ENCODE measurements at places on chromosomes 3 and 15.

- DNase-seq, result no peak
Measured at GRCh38 chr3:190064659-190065058, 56.0 kb downstream of the P3H2 start.

GRCh38 chr3:52848617-52849016 is 13.8 kb upstream of the MUSTN1 start:
- DNase-seq, result no peak

GRCh38 chr3:126473292-126474168 is 2.2 kb downstream of the ZXDC start:
- DNase-seq, result no peak

GRCh38 chr3:105958237-105959000 is 89.6 kb upstream of the CBLB start:
- DNase-seq, result no peak

DNA sequence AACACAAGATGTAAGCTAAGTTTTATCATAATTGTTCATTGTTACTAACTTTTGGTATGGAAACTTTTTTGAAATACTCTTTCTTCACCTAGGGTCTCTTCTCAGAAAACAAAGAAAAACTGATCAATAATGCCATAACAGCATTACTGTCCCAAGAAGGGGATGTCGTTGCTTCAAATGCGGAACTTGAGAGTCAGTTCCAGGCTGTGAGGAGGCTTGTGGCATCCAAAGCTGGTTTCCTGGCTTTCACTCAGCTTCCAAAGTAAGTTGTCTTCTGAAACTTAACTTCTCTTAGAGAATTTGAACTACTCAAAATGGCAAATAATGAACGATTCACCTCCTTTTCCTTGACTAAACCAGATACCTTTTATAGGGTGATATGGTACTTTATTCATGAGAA is 39.3 kb downstream of the DNAJC13 start:
- no peak for DNase-seq

DNA sequence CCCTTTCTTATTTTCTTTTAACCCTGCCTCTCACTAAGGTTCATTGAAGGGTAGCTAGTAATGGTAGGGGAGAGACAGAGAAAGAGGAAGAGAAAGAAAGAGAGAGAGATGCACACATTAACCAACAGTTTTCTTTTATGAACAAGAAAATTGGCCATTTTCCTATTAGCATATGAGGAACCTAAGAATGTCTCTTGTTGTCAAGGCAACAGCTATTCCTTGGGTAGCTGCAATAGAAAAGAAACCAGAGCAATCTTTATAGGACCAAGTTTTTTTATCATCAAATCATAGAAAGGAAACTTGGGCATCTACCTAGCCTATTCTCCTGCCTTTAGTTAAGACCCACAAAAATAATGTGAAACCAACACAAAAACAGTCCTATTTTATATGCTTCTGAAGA is 15.0 kb upstream of the CCDC39 start:
- DNase-seq, result no peak

DNA sequence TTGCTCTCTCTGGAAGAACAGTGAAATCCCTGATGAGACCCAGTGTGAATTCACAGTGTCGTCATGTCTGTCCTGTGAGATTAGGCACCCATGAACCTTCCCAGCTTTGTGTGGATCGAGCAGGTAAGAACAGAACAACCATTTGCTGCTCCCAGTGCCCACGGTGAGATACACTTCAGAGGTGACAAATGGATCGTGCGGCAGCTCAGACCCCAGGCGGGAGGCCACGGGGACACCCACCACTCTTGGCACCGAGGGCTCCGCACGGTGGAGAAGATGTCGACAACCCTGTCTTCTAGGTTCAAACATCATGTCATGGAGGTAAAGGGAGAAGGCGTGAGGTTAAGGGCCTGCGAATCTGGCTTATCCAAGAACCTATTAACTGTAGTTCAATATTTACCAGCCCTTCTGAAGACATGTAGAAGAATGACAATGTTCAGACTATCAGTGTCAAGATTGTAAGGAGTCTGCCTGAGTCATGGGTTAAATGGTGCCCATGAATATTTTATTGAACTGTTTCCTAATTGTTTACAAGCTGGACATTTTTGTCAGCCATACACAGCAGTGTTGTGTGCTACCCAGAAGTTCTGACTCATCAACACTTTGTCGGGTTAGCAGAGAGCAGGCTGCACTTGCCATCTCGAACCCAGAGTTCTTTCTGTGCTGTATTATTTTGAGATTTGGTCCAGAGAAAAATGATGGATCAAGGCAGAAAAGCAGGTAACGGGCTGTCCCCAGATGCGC is 15.5 kb upstream of the PCSK6 start:
- DNase-seq, result no peak

DNA sequence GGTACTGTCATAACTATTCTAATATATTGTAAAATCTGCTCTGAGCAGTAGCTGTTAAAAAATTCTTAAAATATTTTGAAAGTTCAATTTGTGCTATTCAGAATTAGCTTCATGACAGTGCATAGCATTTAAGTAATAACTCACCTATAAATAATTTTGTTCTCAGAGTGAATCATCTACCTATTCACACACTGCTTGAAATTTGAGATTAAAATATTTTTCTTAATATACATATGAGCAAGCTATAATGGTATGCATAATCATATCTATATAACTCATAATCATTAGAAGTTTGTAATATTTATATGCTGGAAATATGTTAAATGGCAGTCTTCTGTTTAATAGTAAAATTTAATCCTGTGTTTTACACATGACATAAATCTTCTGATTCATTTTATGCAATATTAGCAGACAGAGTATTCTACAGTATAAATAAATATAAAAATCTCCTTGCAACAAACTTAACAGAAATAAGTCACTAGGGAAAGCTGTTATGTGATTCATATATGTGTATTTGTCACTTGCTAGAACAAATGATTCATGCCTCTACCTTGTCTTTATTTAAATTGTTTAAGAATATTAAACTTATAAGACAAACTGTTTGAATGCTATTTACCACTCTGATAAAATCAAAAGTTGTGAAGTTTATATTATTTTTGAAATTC is 710.8 kb downstream of the PLOD2 start:
- no peak for DNase-seq

DNA sequence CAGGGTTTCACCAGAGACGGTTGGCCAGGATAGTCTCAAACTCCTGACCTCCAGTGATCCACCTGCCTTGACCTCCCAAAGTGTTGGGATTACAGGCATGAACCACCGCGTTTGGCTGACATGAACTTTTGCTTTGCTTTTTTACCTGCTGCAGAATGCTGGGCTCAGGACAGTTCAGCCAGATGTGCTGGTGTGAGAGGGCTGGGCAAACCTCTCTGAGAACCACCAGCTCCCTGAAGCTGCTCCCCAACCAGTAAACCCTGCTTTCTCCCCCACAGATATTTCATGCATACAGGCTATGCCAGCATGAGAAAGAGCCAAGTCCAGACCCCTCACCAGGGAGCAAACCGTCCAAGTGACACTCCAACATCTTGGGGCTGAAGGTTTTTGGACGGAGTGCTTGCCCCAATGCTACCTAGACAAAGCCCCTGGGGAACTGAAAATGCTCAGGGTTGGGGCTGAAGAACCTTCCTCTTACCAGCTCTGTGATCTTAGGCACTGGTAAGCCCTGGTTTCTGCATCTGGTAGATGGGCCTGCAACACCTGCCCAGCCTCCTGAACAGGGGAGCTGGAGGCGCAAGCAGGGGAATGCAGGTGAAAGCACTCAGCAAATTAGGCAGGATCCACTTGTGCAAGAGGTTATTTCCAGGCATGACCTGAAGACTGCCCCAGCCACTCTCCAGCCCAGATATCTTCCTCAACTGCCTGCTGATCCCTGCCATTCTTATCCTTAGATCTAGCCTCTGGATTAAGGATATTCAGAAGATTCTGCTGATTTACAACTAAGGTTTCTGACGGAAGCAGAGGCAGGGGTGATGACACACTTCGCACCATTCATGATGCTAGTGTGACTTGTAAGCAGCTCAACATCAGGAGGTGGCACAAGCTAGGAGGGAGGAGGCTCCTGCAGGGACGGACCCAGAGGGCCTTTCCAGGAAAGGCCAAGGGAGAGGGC is 78.8 kb downstream of the TLE3 start:
- no peak for DNase-seq

DNA sequence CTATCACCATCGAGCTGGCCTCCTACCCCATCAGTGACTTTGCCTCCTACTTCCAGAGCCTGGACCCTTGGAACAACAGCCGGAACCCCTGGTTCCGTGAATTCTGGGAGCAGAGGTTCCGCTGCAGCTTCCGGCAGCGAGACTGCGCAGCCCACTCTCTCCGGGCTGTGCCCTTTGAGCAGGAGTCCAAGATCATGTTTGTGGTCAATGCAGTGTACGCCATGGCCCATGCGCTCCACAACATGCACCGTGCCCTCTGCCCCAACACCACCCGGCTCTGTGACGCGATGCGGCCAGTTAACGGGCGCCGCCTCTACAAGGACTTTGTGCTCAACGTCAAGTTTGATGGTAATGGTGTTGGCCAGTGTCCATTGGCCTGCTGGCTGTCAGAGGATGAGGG is 6.1 kb downstream of the GRM2 start:
- peak; percentile 64 for DNase-seq

DNA sequence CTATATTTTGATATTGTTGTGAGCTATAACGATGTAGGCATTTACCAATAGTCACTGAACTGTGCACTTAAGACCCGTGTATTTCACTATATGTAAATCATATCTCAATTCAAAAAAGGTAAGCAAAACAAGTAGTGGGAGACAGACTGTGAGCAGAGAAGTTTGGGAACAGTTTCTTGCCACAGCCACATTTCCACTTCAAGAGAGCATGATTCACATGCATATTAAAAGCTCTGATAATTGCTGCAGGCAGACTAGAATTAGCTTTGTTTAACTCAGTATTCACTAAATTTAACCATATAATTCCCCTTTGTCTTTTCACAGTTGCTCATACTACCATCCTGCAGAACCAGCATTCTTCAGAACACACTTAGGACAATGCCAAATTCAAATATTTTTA is 168.4 kb upstream of the ZNF385D start:
- no peak for DNase-seq

- DNase-seq, result peak; percentile 88
Measured at GRCh38 chr3:38454884-38455638, 1.4 kb downstream of the ACVR2B start.

- no peak for DNase-seq
Measured at GRCh38 chr3:179703816-179704215, 51.0 kb downstream of the USP13 start.

- DNase-seq, result no peak
Measured at GRCh38 chr3:17352620-17353019, 389.8 kb downstream of the TBC1D5 start.

- DNase-seq, result no peak
Measured at GRCh38 chr3:163538387-163538786, 1539.9 kb downstream of the SI start.

GRCh38 chr15:80233581-80233980 is 18.4 kb downstream of the CTXND1 start:
- no peak for DNase-seq

DNA sequence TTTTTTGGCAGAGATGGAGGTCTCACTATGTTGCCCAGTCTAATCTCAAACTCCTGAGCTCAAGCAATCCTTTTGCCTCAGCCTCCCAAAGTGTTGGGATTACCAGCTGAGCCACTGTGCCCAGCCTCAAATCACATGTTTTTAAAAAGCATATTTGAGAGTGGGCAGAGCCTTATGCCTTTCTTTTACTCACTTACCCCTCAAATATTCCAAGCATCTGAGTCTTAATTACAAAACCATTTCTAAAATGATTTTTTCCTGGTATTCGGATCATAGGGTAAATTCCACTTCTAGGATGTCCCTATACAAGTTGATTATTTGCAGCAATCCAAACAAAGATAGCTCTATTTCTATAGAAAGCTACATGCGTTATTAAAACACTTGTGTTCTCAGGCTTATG is 106.1 kb downstream of the RFTN1 start:
- DNase-seq, result no peak

GRCh38 chr15:98394546-98394945 is 253.8 kb upstream of the IGF1R start:
- DNase-seq, result no peak

DNA sequence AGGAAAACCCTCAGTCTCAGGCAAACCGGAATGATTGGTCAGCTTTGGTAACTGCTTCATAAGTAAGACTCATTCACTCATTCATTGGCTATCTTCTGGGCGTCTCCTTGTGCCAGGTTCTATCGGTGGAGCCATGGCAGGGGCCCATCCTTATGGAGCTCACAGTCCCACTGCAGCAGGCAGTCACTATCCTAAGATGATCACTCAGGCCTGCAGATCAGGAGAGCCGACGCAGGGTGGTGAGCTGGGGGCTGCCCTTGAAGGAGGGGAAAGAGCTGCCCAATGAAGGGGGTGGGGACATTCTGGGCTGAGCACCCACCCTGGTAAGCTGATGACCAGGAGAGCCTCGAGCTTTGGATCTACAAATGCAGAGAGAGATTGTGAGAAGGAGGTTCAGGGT is 20.5 kb upstream of the FGD5 start:
- DNase-seq, result no peak

GRCh38 chr3:64260431-64260830 is 35.2 kb upstream of the PRICKLE2 start:
- no peak for DNase-seq

DNA sequence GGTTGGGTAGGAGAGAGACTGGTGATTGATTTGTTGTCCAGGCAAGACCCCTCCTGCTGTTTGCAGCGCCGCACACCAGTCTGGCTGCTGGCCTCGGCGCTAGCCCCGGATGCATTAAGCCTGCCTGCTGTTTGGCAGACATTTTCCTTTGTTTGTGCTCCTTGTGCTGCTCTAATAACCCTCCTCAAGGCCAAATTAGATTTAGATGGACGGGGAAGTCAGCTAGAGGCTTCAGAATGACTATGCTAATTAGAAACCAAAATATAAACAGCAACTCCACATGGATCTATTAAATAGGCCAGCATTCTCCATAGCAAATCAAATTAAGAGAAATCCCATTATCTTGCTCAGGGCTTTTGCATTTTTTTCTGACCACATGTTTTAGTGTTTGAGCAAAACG is 445.2 kb downstream of the SQOR start:
- DNase-seq, result peak; percentile 70

- no peak for DNase-seq
Measured at GRCh38 chr3:57007521-57008460, 52.7 kb upstream of the SPATA12 start.

GRCh38 chr3:99953596-99953995 is 135.9 kb downstream of the CMSS1 start:
- no peak for DNase-seq

- no peak for DNase-seq
Measured at GRCh38 chr3:180611006-180611405, 9.0 kb downstream of the TTC14 start.

GRCh38 chr3:169923189-169923588 is 11.8 kb downstream of the SAMD7 start:
- no peak for DNase-seq

DNA sequence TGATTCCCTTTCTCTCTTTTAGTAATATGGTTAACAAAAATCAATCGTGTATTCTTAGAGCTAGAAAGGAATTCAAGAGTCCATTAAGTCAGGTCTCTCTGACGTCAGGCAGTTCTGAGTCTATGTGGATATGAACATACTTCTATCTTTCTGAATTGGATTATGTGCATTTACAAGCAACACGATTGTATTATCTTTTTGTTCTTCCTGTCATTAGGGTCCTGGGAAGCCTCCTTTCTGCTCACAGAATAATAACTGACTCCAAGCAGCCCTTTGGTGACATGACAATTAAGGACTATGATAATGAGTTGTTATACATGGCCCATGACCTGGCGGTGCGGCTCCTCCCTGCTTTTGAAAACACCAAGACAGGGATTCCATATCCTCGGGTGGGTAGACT is 14.0 kb downstream of the EDEM1 start:
- DNase-seq, result no peak

- DNase-seq, result no peak
Measured at GRCh38 chr3:24197809-24198208, 252.7 kb downstream of the NR1D2 start.

Data from type B pancreatic cell (in vitro differentiated cells).